ENCODE measurements at places on chromosomes 5 and 9.

GRCh38 chr5:26805076-26805475 lies 233.3 kb downstream of the CDH9 start:
- DNase-seq = peak; percentile 16

DNA sequence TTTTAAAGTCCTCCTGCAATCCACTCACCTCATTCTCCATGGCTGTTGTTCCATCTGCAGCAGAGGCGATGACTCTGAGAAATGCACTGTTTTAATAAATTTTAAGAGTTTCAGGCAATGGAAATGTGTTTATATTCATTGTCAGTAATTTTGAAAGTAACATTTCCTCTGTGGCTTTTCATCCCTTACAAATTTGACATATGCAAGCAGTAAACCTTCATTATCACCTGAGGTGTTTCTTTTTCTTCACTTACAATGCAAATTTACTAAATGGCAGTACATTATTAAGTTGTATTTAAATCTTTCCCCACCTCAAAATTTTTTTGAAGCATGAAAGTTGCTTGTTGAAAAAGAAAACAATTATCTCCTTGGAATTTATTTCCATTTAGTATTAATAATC lies 136.9 kb downstream of the DIRAS2 start:
- no peak for DNase-seq

- DNase-seq = no peak
These were observed 38.7 kb upstream of the ANGPTL2 start for GRCh38 chr9:127161081-127161624.

DNA sequence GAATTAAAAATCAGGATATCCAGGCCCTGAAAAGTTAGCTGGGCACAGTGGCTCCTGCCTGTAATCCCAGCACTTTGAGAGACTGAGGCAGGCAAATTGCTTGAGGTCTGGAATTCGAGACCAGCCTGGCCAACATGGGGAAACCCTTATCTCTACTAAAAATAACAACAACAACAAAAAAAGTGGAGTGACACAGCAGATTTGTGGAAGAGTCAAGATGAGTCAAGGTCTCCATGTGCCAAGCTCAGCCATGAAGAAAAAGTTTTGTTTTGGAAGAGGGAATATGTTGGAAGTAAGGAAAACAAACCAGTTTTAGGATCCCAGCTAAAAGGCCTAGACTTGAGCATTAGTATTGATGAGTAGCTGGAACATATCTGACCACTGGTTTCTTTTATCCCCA lies 14.7 kb downstream of the LRRC70 start:
- no peak for DNase-seq

DNA sequence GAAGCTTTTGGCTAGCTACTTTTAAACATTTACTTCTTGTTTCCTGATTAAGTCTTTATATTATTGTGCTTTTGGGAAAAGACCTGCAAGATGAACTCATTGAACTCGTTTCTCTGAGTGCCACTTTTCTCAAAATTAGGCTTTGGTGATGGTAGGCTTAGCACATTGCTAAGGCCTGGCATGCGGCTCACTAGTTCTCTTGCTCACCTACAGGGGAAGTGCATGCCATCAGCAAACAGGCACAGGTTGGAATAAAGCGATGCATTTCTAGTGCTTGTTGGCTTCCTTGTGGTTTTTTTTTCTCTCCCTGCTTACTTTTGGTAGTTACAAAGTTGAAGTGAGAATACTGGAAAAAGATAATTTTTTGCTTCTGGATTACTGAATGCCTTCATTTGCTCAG lies 41.4 kb downstream of the TLE4 start:
- DNase-seq = no peak

GRCh38 chr9:137029058-137029936 lies 1.3 kb upstream of the ABCA2 start:
- no peak for DNase-seq

GRCh38 chr5:59583810-59584562 lies 309.5 kb downstream of the PDE4D start:
- DNase-seq = no peak

- DNase-seq = no peak
These were observed 23.6 kb downstream of the MARCHF3 start for GRCh38 chr5:127006744-127007143.

GRCh38 chr5:86175224-86175623 lies 442.5 kb upstream of the COX7C start:
- DNase-seq = no peak

GRCh38 chr5:173554989-173555705 lies 61.3 kb downstream of the BOD1 start:
- peak; percentile 9 for DNase-seq

- DNase-seq = no peak
These were observed 13.1 kb downstream of the LRRC26 start for GRCh38 chr9:137156567-137157375.

GRCh38 chr9:101247297-101247696 lies 137.5 kb downstream of the BAAT start:
- DNase-seq = no peak

- DNase-seq = peak; percentile 97
These were observed 4.0 kb downstream of the RNF183 start for GRCh38 chr9:113298924-113299770.

DNA sequence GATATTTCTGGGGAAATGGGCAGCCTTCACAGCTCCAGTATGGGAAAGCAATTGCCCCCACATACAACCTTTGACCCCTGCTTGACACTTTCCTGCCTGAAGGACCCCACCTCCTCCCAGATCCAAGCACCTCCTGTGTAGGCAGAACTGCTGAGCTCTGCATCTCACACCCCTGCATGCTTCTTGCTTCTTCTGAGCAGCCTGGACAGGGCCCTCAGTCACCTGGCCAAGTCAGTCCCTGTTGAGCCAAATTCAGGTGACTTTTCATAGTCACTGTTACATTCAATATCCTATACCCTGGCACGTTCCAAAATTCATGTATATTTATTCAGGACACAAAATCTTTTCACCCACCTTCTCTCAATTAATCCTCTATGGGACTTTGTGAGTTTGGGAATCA lies 30.4 kb upstream of the CTSL start:
- DNase-seq = no peak

GRCh38 chr5:75192804-75193203 lies 43.9 kb downstream of the ANKRD31 start:
- no peak for DNase-seq

- DNase-seq = no peak
These were observed 26.9 kb downstream of the FNIP1 start for GRCh38 chr5:131769961-131770360.

GRCh38 chr5:149340920-149341319 lies 4.4 kb upstream of the GRPEL2 start:
- no peak for DNase-seq

GRCh38 chr5:68344447-68345111 lies 129.0 kb downstream of the PIK3R1 start:
- no peak for DNase-seq

GRCh38 chr5:138623053-138623452 lies 47.9 kb upstream of the HSPA9 start:
- DNase-seq = no peak

- no peak for DNase-seq
These were observed 22.6 kb downstream of the SLC6A18 start for GRCh38 chr5:1247811-1248210.

GRCh38 chr9:84374516-84374915 lies 34.0 kb upstream of the SLC28A3 start:
- no peak for DNase-seq

- peak; percentile 0 for DNase-seq
These were observed 625 bp upstream of the UBLCP1 start for GRCh38 chr5:159262472-159262858.

DNA sequence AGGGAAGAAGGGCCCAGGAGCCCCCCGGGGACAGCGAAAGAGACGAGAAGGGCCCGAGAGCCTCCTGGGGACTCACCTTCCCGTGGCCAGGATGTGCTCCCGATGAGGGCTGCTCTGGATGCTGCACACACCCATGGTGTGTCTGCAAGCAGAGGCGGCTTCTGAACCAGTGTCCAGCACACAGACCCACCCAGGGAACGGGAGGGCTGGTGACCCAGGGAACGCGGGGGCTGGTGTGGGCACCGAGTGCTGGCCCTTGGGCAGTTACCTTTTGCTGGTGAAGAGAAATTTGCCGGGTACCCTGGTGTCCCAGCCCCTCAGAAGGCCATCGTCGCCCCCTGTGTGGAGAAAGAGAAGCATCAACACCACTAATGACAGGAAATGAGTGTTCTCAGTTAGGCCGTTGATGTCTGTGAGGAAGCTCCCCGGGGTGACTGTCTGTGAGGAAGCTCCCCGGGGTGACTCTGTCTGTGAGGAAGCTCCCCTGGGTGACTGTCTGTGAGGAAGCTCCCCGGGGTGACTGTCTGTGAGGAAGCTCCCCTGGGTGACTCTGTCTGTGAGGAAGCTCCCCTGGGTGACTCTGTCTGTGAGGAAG lies 13.2 kb downstream of the MRPL41 start:
- no peak for DNase-seq

GRCh38 chr9:81633952-81634854 lies 55.1 kb downstream of the TLE1 start:
- no peak for DNase-seq

DNA sequence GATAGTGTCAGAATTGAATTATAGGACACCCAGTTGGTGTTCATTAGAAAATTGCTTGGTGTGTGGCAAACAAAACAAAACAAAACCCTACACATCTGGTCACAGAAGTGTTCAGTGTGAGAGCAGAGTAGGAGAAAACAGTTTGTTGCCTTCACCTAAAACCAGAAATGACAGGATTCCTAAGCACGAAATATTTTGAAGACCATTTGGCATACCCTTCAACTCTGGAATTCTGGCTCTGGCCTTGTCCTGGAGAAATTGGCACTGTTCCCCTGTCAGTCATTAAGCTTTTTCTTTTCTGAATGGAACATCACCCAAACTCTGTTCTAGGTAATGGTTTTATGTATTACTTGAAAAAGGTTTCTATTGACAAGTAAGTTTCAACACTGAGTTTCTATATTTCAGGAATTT lies 110.2 kb upstream of the PCA3 start:
- DNase-seq = no peak

DNA sequence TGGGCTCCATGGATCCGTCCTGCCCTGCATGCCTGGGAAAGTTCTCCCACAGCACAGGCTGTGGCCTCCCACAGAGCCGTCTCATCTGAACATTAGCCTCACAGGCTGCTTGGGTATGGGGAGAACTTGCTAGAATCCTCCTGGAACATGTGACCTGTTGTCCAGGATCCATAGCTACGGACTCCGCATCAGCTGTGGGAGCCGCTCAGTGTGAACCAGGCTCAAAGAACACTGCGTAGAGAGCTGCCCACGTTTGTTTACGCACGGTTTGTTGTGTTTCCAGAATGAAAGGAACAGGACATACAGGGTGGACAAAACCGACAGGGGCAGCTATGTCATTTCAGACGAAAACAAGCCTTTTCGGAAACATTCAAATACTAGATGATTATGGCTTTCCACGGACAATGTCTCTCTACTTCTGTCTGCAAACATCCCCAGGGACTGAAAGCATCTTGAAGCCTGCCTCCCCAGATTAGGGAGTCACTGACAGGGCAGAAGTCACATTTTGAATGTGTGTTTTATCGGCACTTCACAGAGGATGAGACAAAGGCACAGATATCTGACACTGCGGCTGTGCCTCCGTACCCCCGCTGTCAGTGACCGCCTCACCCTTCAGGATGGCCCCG lies 390.3 kb downstream of the GADD45G start:
- no peak for DNase-seq

- DNase-seq = no peak
These were observed 196.9 kb downstream of the TSSK1B start for GRCh38 chr5:113237893-113238292.

DNA sequence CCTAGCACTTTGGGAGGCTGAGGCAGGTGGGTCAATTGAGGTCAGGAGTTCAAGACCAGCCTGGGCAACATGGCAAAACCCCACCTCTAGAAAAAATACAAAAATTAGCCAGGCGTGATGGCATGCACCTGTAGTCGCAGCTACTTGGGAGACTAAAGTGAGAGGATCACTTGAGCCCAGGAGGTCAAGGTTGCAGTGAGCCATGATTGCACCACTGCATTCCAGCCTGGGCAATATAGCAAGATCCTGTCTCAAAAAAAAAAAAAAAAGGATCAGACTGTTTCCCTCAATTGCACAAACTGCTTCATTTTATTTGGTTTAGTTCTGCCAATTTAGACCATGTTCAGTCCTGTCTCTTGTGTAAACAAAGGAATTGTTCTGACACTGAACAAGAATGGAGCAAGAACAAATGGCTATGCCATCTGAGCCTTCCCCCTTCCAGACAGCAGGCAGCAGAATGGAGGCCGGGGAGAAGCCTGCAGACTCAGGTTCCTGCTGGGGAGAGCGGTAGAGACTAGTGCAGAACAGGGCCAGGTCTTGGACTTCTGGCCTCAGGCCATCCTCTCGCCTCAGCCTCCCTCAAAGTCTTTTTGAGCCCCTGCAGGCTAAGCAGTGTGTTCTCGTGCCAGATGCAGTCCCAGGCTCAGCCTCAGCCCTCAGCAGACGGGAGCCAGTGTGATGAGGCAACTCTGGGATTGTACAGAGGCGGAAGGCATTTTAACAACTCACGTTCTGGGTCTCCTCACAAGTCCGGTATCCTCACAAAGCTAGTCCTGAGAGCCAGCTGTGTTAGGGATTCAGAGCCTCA lies 18.2 kb downstream of the HNRNPH1 start:
- no peak for DNase-seq

DNA sequence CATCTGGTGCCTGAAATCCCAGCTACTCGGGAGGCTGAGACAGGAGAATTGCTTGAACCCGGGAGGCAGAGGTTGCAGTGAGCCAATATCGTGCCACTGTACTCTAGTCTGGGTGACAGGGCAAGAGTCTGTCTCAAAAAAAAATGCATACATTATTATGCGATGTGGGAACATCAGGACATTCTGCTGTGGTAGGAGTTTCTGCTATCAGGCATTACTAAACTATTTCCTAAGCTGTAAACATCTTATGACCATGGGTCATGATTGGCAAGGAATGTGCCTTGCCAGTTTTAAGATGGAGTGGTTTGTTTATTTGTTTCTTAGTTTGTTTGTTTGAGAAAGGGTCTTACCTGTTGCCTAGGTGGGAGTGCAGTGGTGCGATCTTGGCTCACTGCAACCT lies 45.1 kb upstream of the FAM120A start:
- DNase-seq = no peak

GRCh38 chr5:94900006-94900505 lies 281.6 kb downstream of the SLF1 start:
- DNase-seq = no peak

GRCh38 chr5:87252283-87252605 lies 15.4 kb upstream of the RASA1 start:
- DNase-seq = no peak

GRCh38 chr9:97704851-97705250 lies 7.7 kb upstream of the XPA start:
- DNase-seq = no peak

DNA sequence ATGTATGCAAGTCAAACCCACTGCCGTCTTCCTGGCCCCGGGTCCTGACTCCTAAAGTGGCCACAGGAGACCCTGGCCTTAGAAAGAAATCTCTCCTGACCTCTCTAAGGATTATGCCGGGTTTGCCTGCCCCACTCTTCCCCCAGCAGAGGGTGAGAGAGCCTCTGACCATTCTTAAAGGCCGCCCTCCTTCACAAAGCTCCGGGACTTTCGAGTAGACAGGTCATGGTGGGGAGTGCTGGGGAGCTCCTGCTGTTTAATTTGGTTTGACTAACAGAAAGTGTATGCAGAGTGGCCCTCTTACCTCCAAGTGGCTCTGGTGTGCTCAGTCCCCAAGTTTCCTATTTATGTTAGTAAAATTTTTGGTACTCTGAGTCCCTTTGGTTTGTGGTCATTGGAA lies 111.8 kb downstream of the LRRC70 start:
- no peak for DNase-seq

- no peak for DNase-seq
These were observed 217.6 kb upstream of the PIK3R1 start for GRCh38 chr5:67997892-67998457.

- no peak for DNase-seq
These were observed 153.9 kb downstream of the PCSK5 start for GRCh38 chr9:76044266-76044819.

Measured in NCI-H1105 (cell line).